ENCODE measurements at places on chromosomes 3 and 15. TPM values are rescaled to one million over a fixed set of nuclear protein-coding genes. Genes with fewer than 3 reads are reported as not detected.

Gene GOLGA8F
- not detected for polyA plus RNA-seq

DNA sequence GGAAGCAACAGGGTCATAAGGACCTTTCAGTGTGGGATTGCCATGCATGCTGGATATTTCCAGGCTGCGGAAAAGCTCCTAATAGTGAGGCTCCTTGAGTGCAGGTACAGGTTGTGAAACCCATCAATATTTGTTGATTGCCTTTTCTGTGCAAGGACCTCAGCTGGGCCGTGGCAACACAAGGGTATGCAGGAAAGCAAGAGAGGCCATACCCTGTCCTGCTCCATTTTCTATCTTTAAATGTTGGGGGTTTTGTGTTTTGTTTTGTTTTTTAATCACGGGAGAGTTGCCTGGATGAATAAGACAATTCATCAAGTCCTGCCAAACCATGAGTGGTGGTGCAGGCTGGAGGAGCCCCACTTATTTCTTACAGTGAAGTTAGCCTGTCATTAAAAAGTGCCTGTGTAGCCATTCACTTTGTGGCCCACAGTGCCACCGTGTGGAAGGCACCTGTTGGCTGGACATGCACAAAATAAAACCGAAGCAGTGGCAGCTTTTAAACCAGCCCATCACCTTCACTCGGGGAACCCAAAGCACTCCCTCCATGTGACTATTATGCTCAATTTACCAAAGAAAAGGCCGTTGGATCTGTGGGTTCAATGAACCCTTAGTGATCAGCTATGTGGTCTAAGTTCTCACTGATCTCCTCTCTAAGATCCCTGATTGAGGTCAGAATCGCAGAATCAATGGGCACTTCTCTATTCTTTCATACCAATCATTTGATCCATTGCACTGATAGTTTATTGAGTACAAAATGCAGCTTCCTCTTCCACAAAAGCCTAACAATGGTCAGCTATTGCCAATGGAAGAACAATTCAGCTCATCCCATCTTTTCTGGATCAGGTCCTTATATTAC, 42.2 kb downstream of the CLDN18 start:
- no peak overlapping the region for H3K4me3 ChIP-seq
- H3K4me1 ChIP-seq: no peaks in the 10 kb centered on the region
- DNase-seq: no peak
- H3K36me3 ChIP-seq: no peaks in the 10 kb centered on the region

DNA sequence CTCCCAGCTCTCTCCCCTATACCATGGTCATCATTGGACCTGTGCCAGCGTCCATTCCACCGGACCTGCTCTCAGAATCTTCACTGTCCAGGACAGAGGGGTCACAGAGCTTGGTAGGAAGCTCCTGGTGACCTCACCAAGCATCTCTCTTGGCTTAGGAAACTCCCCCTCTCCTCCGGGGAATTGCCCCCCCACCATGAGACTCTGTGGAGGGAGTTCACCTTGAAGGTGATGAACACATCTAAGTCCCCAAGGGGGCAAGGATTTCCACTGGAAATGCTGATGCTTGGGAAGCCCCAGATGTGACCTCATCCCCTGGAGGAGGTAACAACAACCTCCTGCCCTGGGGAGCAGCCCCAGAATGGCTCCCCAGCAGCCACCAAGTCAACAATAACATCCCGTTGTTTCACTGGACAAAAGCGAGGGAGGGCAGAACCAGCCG, 3.2 kb downstream of the SEMA7A start:
- no peaks in the 10 kb centered on the region for H3K36me3 ChIP-seq
- no peaks in the 10 kb centered on the region for H3K27me3 ChIP-seq
- DNase-seq: no peak
- H3K4me1 ChIP-seq: peaks cover 83% of the 10 kb centered on the region
- H3K27ac ChIP-seq: peak overlapping the region; percentile 93
- peak overlapping the region; percentile 83 for H3K4me3 ChIP-seq

Gene PLCH1
- not detected for polyA plus RNA-seq

DNA sequence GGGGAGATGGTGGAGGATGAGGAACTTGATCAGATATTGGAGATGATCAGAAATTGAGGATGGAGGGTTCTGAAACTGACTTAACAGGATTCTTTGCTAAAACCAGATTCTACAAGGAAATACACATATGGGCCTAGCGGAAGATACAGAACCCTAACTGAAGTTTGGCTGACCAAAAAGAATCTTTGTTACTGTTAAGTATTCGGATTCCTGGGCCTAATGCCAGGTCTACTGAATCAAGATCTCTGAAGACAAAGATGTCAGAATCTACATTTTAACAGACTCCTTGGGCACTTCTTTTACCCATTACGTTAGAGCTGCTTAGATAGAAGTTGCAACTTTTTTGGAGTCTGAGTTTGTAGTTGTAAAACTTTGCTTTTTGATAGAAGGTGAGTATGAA, 137.7 kb downstream of the FNDC3B start:
- H3K4me1 ChIP-seq: no peaks in the 10 kb centered on the region
- H3K4me3 ChIP-seq: no peak overlapping the region

DNA sequence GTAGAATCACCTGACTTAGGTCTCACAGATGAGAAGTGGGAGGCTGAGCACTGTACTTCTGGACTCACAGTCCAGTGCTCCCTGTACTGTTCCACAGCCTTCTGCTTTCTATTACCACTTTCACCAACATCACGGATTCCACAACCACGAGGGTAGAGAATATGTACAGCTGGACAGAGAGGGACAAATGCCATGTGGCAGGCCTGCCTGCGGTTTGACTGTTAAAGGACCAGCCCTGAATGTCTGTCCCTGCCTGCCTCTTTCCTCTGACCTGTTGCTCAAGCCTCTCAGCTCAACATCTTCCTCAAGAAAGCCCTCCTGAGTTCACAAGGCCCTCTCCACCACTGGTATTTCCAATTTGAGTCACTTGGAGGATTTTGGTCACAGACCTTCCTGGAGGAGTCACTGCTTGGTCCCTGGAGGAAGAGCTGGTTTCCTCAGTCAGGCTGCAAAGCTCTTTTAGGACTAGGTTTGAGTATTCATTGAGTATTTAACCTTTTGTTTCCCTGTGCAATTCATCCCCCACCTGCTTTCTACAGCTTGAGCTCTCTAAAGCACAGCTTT, 49.1 kb downstream of the RAB11A start:
- peak overlapping the region; percentile 96 for H3K27ac ChIP-seq
- peaks cover 76% of the 10 kb centered on the region for H3K4me1 ChIP-seq
- H3K27me3 ChIP-seq: no peaks in the 10 kb centered on the region
- no peaks in the 10 kb centered on the region for H3K36me3 ChIP-seq

GRCh38 chr15:86488046-86488445, 408.4 kb downstream of the AGBL1 start:
- H3K27ac ChIP-seq: no peak overlapping the region
- H3K4me1 ChIP-seq: no peaks in the 10 kb centered on the region
- no peak for DNase-seq
- H3K27me3 ChIP-seq: no peaks in the 10 kb centered on the region
- H3K4me3 ChIP-seq: no peak overlapping the region

DNA sequence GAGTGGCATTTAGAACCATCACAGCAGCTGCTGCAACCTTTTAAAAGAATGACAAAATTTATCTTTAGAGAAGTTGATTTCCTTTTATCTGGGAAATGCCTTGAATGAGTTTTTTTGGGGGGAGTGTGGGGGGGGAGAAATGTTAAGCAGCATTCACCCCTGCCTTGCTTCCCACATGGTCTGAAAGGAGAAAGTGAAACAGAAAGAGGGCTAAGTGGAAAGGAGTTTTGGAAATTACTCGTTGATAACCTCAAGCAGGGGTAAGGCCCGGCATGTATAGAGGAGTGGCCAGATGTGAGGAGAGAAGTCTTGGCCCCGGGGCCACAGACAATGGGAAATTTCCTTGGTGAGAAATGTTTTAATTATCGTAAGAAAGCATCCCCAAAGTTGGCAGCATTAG, 23.5 kb downstream of the B3GALNT1 start:
- H3K4me1 ChIP-seq: peaks cover 18% of the 10 kb centered on the region
- H3K27me3 ChIP-seq: no peaks in the 10 kb centered on the region

DNA sequence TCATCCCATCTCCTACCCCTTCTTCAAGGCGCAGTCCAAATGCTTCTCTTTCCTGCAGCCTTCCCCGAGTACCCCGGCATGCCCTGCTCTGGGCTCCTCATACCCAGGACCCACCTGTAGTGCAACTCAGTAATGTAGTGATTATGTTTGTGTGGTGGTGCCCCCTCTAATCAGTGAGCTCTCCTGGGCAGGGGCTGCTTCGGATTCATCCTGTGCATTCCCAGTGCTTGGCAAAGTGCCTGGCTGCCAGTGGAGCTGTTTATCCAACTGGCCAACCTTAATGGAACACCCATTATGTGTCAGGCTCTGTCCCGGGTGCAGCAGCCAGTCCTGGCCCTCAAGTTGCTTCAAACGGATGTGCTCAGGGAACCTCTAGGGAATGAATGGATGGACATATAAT, 174.4 kb upstream of the LINGO1 start:
- DNase-seq: no peak
- H3K36me3 ChIP-seq: no peaks in the 10 kb centered on the region
- H3K4me3 ChIP-seq: no peak overlapping the region
- H3K27ac ChIP-seq: no peak overlapping the region
- H3K4me1 ChIP-seq: no peaks in the 10 kb centered on the region
- H3K27me3 ChIP-seq: no peaks in the 10 kb centered on the region

Gene CDHR4
- not detected for polyA plus RNA-seq

Gene ATP8B4
- polyA plus RNA-seq: not detected

DNA sequence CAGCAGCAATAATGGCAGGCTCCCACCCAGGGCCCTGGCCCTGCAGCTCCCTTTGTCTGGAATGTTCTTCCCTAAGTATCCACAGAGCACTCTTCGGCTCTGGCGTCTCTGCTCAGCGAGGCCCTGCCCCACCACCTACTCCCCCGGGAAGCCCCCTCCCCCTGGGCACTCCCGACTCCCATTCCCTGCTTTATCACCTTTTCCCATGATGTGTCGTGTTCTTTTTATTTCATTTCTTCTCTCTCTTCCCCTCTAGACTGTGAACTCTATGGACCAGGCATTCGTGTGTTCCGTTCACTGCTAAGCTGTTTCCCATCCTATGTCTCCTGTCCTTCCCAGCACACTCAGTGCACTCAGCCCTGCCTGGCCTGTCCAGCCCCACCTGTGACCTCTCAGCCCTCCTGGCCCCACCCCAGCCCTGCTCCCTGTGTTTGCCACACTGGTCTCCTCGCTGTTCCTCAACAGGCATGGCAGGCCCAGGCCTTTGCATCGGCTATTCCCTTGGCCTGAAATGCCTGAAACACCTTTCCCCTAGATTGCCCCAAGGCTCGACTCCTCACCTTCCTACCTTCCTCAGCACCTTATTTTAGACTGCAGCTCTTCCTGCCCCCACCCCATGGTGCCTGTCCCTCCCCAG, 107.4 kb downstream of the TPRA1 start:
- H3K36me3 ChIP-seq: no peaks in the 10 kb centered on the region
- peaks cover 46% of the 10 kb centered on the region for H3K27me3 ChIP-seq
- no peak for DNase-seq
- H3K4me3 ChIP-seq: no peak overlapping the region

GRCh38 chr15:31598620-31599019, 272.0 kb downstream of the KLF13 start:
- H3K4me3 ChIP-seq: no peak overlapping the region
- H3K4me1 ChIP-seq: no peaks in the 10 kb centered on the region
- H3K36me3 ChIP-seq: no peaks in the 10 kb centered on the region
- no peak for DNase-seq

- no peaks in the 10 kb centered on the region for H3K27me3 ChIP-seq
- DNase-seq: peak; percentile 56
- no peaks in the 10 kb centered on the region for H3K36me3 ChIP-seq
- no peak overlapping the region for H3K4me3 ChIP-seq
- peaks cover 5% of the 10 kb centered on the region for H3K4me1 ChIP-seq
Observed at GRCh38 chr3:46276497-46277099, 34.3 kb downstream of the CCR3 start.

- H3K4me3 ChIP-seq: no peak overlapping the region
- H3K27ac ChIP-seq: no peak overlapping the region
- no peaks in the 10 kb centered on the region for H3K27me3 ChIP-seq
- H3K4me1 ChIP-seq: no peaks in the 10 kb centered on the region
- DNase-seq: no peak
- no peaks in the 10 kb centered on the region for H3K36me3 ChIP-seq
Observed at GRCh38 chr3:137694836-137695235, 69.3 kb upstream of the SOX14 start.

Gene APBA2
- polyA plus RNA-seq: not detected

GRCh38 chr3:164470471-164470870, 607.8 kb downstream of the SI start:
- H3K27ac ChIP-seq: no peak overlapping the region
- no peak overlapping the region for H3K4me3 ChIP-seq
- no peaks in the 10 kb centered on the region for H3K36me3 ChIP-seq
- no peaks in the 10 kb centered on the region for H3K4me1 ChIP-seq

DNA sequence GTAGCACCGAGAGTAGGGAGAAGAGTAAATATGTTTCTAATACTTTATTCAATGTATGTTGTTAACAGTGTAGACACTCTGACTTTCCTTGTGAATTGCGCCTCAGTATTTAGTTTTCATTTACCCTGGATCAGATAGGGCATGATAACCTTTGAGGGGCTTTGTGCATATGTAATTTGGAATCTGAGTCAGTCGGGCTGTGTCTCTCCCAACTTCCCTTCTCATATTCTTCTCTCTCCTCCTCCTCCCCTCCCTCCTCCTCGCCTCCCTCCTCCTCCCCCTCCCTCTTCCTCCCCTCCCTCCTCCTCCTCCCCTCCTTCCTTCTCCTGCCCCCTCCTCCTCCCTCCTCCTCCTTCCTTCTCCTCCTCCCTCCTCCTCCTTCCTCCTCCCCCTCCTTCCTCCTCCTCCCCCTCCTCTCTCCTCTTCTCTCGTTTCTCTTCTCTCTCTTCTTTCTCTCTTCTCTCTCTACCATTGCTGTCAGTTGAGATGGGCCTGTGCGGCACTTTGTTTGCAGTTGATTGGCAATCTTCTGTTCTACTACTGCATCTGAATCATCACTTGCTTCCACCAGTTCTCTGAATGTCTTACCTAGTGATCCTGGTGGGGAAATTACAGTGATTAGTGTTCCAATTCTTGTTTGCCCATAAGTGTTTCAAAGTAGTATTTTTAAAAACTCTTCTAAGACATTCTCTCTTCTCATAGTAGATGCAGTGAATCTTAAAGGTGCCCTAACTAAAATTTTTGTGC, 162.3 kb downstream of the PGPEP1L start:
- peaks cover 8% of the 10 kb centered on the region for H3K4me1 ChIP-seq
- no peaks in the 10 kb centered on the region for H3K27me3 ChIP-seq

GRCh38 chr15:67150023-67150860, 84.8 kb downstream of the SMAD3 start:
- H3K27me3 ChIP-seq: no peaks in the 10 kb centered on the region
- H3K27ac ChIP-seq: peak overlapping the region; percentile 86
- H3K4me3 ChIP-seq: no peak overlapping the region
- DNase-seq: no peak
- peaks cover 73% of the 10 kb centered on the region for H3K4me1 ChIP-seq

DNA sequence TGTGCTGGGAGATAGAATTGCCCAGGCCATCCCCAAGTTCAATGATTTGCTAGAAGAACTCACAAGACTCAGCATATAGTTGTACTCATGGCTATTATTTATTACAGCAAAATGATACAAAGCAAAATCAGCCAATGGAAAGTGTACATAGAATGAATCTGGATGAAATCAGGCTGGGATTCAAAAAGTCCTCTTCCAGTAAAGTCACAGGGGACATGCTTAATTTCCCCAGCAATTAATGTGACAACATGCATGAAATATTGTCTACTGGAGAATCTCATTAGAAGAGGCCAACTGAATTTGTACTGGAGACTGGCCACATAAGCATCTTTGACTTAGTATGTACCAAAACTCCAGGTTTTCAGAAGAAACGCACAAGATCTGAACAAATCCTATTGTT, 1043.1 kb downstream of the NAALADL2 start:
- no peak for DNase-seq
- no peaks in the 10 kb centered on the region for H3K4me1 ChIP-seq
- no peaks in the 10 kb centered on the region for H3K27me3 ChIP-seq
- no peak overlapping the region for H3K27ac ChIP-seq

Gene SERPINI1
- 35.3 TPM for polyA plus RNA-seq
